ENCODE measurements at places on chromosomes 2 and 18.
A peak's percentile ranks its signal among the peaks of the same experiment; 100 is the strongest.

GRCh38 chr18:58998401-58999203 is 133.9 kb downstream of the ZNF532 start:
- DNase-seq: no peak

- DNase-seq: no peak
These were observed 321.6 kb upstream of the LYPD1 start for GRCh38 chr2:132991471-132992045.

DNA sequence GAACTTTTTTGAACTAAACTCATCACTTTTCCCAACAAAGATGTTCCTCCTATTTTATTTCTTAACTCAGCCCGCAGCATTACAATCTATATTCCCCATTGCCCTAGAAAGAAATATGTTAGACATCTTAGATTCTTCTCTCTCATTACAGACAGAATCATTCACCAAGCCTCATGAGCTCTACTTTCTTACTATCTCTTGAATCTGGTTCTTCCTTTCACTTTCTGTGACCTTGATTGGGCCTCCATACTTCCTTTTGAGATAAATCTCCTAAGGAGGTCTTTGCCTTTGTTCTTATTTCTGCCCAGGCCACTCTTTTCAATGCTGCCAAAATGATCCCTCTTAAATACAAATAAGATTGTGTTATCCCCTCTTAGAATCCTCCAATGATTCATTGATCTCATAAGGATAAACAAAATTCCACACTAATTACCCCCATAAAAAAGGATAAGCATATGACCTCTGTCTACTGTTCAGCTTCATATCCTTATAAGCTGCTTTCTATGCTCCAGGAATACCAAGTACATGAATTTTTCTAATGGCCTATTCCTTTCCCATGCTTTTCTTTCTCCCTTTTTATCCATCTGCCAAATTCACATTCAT is 400.0 kb downstream of the ARHGAP15 start:
- no peak for DNase-seq

DNA sequence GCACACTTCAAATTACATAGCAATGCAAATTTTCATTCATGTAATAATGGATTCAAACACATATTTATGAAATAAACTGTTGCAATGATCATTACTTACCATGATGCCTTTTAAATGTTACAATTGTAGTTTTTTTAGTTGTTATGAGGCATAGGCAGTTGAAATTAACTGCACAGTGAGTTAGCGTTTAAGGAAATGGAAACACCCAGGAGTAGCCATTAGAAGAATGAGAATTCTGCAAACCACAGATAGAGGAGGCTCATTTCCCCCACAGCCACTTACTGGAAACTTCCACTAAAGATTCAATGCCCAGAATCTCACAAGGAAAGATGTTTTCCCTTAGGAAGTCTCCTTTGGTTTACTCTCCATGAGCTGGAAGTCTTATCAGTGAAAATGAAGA is 8.4 kb downstream of the ARL4C start:
- DNase-seq: no peak

DNA sequence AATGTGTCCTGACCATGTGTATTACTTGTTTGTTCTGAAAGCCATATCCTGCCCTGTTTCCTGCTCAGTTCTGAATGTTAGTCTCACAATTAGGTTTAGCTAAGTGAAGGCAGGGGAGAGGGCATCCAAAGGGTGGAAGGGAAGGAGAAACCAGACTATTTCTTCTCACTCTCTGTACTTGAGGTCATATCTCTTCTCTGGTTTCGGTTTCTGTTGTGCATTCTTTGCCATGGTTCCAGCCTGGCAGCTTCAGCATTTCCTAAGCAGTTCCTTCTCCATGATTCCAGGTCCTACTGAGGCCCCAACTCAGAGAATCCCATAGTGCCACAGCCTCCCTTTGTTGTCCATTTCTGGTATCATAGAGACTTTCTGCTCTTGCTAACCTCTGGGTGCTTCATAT is 40.3 kb upstream of the HNMT start:
- no peak for DNase-seq

- no peak for DNase-seq
These were observed 1123.7 kb downstream of the TDRD15 start for GRCh38 chr2:22247466-22247865.

- peak; percentile 24 for DNase-seq
These were observed 154.5 kb upstream of the RASGRP3 start for GRCh38 chr2:33321876-33322483.

DNA sequence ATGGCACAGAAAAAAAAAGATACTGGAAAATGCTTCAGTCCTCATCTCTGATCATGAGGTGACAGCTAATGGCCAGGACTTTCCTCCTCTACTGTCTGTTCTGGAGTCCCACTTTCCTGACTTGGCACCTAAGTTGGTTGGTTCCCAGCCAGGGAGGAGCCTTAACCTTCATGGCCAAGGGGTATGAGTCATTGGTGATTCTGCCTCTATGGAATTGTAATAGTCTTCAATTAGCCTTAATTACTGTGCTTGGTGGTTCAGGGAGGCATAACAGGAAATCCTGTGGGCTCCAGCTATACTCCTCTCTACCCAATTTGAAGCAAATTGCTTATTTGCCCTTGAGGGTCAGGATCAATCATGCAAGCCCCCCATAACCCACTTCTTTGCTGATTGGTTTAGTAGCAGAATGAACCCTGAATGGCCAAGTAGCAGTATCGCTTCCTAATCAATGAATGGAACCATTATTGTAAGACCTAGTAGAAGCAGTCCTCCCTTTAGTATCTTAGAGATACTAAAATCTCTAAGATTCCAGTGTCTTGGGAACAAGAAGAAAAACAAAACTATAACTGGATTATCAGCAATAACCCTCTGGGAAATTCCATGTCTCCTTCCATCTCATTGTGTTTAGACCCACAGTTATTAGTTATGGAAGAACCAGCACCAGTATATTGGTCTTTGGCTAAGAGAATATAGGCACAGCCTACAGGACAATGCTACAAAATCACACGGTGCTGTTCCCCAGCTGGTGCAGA is 109.0 kb downstream of the COL6A3 start:
- DNase-seq: no peak

GRCh38 chr2:60544062-60544461 is 9.4 kb downstream of the BCL11A start:
- DNase-seq: no peak

DNA sequence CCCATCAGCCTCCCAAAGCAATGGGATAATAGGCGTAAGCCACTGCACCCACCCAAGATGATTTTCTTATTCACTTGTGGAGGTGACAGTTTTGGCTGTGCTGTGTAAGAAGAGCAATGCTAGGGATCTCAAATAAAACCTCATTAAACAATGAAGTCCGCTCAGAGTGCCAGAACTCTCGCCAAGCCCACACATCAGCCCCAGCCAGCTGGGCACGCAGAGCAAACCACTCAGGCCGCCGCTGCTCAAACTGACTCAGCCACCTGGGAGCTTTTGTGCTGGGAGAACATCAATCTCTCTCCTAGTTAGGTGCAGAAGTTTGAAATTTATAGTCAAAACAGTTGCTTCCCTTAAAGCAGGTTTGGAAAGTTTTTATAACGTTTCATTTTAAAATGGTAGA is 47.6 kb downstream of the RNF152 start:
- DNase-seq: no peak

- no peak for DNase-seq
These were observed 10.5 kb upstream of the CYP26B1 start for GRCh38 chr2:72157871-72158771.

GRCh38 chr2:241064008-241064801 is 37.9 kb downstream of the MTERF4 start:
- peak; percentile 64 for DNase-seq

GRCh38 chr2:17227856-17228255 is 290.4 kb downstream of the RAD51AP2 start:
- no peak for DNase-seq

DNA sequence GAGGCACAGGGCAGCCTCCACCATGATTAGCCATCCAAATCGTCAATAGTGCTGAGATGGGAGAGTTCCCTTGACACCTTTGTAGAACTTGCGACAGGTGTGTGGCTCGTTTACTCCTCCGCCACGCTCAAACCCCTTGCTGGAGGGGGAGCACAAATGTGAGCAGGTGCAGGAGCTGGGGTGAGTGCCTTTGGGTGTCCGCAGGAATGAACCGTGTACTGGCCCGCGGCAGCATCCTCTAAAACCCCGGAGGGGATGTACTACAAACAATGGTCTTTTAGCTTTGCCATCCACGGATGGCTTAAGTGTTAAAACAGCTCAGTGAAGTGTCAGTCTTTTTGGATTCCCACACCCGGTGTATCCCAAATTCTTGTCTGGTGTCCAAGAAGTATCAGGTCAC is 21.4 kb upstream of the TDRD15 start:
- no peak for DNase-seq

DNA sequence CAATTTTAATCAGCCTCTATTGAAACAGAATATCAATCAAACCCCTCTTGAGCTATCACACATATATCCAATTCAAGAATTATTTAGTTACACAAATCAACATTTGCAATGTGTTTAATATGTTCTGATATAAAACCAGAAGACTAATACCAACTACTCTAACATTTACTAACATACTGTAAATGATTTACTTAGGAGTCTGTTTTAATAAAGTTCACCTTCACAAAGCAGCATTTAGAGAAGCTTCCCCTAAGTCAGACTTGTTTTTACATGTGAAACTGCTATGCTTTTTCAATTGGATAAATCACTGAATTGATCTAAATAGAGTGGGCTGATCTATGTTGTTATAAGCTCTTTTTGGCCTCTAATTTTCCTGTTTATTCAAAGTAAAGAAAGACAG is 18.3 kb downstream of the COL4A3 start:
- DNase-seq: no peak

DNA sequence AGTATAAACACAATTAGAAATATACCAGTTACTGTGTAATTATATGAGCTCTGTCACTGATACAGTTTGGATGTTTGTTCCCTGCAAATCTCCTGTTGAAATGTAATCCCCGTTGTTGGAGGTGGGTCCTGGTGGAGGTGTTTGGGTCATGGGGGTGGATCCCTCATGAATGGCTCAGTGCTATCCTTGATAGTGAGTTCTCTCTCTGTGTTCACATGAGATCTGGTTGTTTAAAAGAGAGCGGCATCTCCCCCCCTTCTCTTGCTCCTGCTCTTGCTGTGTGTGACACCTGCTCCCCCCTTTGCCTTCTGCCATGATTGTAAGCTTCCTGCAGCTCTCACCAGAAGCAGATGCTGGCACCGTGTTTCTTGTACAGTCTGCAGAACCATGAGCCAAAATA is 24.1 kb downstream of the MTX2 start:
- no peak for DNase-seq

- no peak for DNase-seq
These were observed 78.7 kb upstream of the YPEL5 start for GRCh38 chr2:30068067-30068466.

GRCh38 chr2:140164449-140164848 is 1384.3 kb upstream of the NXPH2 start:
- no peak for DNase-seq

DNA sequence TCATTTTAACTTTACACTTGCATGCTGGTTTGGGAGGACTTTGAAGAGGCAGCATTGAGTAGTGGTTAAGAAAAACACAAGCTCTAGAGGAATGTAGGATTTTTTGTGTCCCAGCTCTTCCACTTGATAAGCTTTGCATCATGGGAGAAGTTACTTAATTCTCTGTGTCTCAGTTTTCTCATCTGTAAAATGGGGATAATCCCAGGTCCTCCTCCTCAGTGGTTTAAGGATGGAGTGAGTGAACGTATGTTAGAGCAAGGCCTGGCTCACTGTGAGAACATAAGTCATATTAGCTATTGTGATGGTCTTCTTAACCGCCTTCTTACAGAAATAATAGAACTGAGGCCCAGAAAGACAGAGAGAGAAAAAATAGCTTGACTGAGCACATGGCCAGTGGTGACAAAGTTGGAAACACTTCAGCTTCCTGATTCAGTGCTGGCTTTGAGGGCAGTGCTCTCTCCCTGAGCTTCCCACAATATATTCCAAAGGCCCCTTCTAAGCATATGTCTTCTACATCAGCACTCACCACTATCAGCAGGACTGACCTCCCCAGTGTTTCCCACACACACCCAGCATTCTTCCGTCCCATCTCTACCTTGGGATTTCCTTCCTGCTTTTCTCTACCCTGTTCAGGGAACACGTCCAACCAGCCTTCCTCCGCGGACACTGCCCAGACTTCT is 214.9 kb upstream of the TNP1 start:
- no peak for DNase-seq

DNA sequence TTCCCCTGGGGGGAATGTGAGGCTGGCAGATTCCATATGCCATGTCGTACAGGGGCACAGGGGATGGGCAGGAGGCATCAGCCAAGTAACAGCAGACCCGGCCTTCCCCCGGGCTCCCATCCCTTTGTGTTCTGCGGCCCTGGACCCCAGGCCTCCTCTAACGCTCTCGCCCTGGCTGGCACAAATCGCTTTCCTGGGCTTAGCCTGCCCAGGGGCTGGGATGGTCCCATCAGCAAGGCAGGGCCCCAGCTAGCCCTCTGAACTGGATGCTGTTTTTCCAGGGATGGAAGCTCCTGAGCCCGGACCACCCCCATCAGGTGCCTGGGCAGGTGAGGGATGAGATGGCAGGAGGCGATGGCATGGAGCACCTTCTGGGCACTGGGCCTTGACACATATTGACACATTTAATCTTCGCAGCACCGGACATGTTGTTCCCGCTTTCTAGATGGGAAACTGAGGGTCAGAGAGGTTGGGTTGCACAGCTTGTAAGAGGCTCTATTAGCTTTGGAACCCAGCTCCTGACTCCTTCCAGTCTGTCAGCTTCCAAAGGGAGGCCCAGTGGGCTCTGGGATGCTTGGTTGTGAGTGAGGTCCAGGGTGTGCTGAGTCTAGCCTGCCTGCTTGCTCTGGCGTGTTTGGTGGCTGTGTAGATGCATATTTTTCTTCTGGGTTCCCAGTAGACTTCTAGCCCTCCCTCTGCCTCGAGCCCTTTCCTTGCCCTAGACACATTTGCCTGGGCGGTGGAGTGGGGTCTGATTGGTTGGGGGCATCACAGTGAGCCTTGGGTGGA is 40.3 kb downstream of the GLI2 start:
- no peak for DNase-seq

GRCh38 chr2:142901780-142902179 is 24.3 kb downstream of the KYNU start:
- DNase-seq: no peak

DNA sequence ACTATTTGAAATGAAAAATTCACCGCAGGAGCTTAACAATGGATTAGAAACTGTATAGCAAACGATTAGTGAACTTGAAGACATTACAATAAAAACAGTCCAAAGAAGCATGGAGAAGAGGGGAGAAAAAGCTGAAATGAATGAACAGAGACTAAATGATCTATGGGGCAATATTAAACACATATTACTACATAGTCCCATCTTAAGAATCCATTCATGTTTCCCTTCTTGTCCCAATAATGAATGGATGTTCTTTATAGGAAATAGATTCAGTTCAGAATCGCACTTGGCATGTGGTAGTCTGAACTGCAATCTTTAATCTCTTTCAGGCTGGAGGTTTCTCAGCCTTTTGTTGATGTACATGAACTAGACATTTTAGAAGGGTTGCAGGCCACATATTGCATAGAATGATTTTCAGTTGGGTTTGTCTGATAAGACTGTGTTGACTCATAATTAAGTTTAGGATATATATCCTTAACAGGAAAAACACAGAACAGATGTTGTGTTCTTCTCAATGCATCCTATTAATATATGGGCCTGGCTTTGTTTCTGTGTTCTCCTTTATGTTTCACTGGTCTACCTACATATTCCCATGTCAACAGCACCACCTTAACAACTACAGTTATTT is 27.9 kb downstream of the CCDC88A start:
- DNase-seq: no peak
